ENCODE measurements at places on chromosomes 2 and 18.

DNA sequence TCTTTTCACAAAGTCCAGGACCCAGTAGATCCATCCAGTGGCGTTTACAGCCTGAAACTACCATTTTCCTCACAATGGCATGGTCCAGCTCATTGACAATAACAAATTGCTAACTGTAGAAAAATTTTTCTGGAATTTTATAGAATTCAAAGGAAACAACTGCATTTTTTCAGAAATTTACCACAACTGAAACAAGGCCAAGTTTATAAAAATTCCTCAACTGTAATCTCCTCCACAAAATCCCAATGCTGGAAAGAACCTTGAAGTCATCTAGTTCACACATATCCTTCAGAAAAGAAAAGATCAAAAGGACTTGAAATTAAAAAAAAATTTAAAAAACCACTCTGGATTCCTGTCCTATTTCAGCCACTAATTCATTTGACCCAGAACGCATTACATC, 226.0 kb upstream of the CTAGE1 start:
- no peak overlapping the region for H3K4me3 ChIP-seq
- no peaks in the 10 kb centered on the region for H3K36me3 ChIP-seq
- no peak for DNase-seq
- no peak overlapping the region for H3K27ac ChIP-seq
- H3K4me1 ChIP-seq: no peaks in the 10 kb centered on the region
- H3K27me3 ChIP-seq: no peaks in the 10 kb centered on the region

GRCh38 chr18:59062643-59063006, 77.1 kb upstream of the SEC11C start:
- no peaks in the 10 kb centered on the region for H3K36me3 ChIP-seq
- no peak overlapping the region for H3K27ac ChIP-seq
- no peaks in the 10 kb centered on the region for H3K4me1 ChIP-seq
- no peak for DNase-seq
- no peaks in the 10 kb centered on the region for H3K27me3 ChIP-seq

DNA sequence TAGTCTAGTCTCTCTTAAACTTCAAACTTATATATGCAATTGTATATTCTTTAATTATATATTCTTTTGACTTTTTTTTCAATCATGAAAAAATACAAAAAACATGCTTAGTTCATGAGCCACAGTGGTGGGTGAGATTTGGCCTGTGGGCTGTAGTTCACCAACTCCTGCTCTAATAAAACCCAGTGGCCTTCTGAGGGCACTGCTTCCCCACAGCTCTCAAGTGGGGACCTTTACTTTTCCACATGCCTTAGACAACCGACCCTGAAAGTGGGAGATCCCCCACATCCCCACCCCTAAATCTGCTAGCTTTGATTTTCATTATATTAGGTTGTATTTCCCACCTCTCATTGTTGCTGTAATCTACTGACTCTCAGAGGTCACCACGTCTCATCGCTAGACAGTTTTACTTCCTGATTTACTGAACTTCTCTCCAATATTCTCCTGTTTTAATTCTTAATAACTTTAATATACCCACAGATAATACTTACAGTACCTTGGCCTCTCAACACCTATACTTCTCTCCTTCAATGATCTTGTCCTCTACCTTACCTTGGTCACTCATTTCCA, 57.3 kb downstream of the ROCK1 start:
- H3K27me3 ChIP-seq: no peaks in the 10 kb centered on the region
- peaks cover 2% of the 10 kb centered on the region for H3K36me3 ChIP-seq
- peaks cover 14% of the 10 kb centered on the region for H3K4me1 ChIP-seq
- H3K27ac ChIP-seq: no peak overlapping the region

DNA sequence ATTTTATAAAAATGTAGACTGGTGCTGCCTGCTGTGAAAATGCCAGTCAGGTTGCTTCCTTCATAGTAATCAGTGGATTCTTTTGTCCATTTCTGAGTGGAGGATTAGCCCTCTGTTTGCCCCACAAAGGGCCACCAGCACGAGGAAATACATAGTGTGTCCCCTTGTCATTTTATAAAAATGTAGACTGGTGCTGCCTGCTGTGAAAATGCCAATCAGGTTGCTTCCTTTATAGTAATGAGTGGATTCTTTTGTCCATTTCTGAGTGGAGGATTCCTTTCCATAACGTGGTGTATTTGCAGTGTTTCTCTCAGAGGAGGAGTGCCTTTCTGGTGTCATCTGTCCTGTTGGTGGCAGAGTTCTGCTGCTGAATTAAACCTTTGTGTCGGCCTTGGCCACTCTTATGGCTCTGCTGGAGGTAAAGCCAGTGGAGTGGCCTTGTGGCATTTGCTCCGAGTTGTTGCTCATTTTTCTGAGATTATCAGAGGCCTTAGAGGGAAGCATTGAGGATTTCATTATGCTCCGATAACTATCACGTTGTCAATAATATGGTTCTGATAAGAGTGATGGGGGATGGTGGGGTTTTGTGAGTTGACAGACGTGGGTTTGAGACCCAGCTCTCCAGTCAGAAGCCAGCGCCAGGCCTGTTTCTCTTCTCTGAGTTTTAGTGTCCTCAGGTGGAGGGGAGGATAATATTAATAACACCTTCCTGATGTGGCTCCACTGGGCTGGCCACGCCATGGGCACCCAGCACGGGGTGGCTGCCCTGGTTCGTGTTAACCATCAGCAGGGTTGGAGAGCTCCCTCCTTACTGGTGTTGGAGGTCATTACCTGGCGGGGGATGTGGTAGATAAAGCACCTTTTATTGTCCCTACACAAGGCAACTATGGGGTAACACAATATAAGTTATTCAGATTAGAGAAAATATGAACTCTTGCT, 96.6 kb downstream of the NEDD4L start:
- no peak overlapping the region for H3K4me3 ChIP-seq
- no peaks in the 10 kb centered on the region for H3K27me3 ChIP-seq
- H3K4me1 ChIP-seq: peaks cover under 1% of the 10 kb centered on the region
- DNase-seq: no peak

DNA sequence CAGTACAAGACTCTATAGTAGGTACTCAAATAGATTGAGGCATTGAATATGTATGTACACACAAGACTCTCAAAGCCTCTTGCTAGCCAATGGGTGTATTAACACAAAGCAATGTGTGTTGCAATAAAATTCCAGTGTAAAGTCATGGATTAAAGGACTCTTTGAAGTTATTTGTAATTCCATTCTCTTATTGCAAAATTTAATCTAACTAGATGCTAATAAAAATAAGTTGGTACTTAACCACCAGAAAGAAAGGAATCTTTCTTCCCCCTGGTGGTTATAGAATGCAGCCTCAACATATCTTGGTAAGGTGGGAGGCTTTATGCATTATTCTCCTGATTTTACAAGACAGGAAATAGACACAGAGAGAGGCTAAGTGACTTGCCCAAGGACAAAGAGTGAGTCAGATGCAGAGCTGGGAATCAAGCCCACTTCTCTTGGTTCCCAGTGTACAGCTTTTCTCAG, 18.0 kb downstream of the LRP1B start:
- H3K4me3 ChIP-seq: no peak overlapping the region
- H3K36me3 ChIP-seq: no peaks in the 10 kb centered on the region
- H3K27ac ChIP-seq: no peak overlapping the region
- no peak for DNase-seq
- H3K4me1 ChIP-seq: no peaks in the 10 kb centered on the region

DNA sequence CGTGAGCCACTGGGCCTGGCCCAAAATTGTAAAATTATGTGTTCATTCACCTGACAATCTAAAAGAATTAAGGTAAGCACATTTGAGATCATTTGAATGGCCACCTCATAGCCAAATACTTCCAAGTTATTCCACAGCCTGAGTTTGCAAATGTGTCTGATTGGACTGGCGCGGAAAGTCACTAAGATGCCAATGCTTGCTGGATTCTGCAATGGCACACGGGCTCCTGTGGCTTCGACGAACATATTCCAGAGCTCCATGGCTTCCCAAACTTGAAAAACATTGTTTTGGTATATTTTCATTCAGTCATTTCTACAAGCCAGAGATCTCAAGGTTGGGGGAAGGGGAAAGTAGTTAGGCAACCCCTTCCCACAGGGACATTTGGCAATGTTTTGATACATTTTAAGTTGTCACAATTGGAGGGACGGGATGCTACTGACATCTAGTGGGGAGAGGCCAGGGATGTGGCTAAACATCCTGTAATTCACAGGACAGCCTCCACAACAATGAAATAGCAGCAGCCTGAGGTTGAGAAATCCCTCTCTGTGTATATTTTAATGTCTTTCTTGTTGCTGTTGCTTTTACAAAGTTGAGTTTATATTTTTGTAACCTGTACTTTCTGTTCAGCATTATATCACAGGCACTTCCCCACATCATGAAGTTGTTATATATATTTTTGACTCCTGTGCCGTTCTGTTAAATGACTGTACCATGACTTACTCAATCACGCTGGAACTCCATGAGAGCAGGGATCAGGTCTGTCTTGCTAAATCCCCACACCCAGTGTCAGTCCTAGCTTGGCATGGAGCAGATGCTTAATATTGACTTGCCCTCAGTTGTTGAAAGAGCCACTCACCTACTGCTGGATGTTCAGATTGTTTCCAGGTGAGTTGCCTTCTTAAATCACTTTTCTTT, 56.9 kb downstream of the COL4A4 start:
- H3K27ac ChIP-seq: no peak overlapping the region
- H3K4me3 ChIP-seq: no peak overlapping the region
- no peaks in the 10 kb centered on the region for H3K4me1 ChIP-seq
- no peaks in the 10 kb centered on the region for H3K27me3 ChIP-seq
- H3K36me3 ChIP-seq: no peaks in the 10 kb centered on the region

DNA sequence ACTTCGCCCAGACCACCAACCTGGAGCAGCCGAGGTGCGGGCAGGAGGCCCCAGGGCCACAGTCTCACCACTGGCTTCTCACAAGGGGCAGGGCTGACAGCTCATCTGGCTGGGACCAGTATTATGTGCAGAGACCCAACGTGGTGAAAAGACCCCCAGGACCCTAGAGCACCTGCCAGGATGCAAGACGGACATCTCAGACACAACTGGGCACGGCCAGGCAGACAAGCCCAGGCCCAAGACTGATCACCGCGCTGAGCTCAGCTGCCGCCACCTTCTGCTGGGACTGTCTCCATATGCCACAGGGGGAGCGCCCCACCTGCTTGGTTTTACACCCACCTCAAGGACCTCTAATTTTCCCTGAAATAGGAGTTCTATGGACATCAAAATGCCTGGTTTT, 23.2 kb downstream of the HDAC4 start:
- peaks cover 14% of the 10 kb centered on the region for H3K4me1 ChIP-seq
- no peak overlapping the region for H3K4me3 ChIP-seq
- no peak overlapping the region for H3K27ac ChIP-seq
- no peak for DNase-seq

GRCh38 chr2:144259332-144259731, 260.6 kb downstream of the ZEB2 start:
- H3K4me3 ChIP-seq: no peak overlapping the region
- no peak for DNase-seq
- H3K36me3 ChIP-seq: no peaks in the 10 kb centered on the region
- no peak overlapping the region for H3K27ac ChIP-seq
- no peaks in the 10 kb centered on the region for H3K27me3 ChIP-seq

DNA sequence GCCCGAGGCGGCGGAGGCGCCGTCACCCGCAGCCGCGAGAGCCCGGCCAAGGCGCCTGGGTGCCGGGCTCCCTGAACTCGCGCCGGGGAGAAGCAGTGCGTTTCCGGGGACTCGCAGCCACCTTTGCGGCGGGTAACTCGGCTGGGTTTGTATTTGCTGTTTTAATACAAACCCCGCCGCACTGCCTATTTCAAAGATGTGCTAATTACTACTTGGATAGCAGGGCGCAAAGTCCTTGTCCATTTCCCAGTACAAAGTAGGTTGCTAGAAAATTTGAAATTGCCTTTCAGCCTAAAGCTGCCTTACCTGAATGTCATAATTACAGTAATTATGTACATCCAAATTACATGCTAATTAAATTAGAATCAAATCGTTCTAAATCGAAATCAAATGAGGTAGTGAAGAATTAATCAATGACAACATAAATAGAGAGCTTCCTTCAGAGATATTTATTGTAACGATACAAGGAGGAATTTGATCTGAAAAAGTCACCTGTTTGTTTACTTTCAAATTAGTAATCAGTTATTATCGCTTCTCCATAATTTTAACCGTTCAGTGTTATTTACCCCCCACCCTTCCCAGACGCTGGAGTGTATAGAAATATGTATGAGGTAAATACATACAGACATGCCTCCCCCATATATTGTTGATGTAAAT, 8.1 kb downstream of the SP9 start:
- no peak for DNase-seq
- no peaks in the 10 kb centered on the region for H3K36me3 ChIP-seq
- peaks cover 93% of the 10 kb centered on the region for H3K27me3 ChIP-seq
- peaks cover 37% of the 10 kb centered on the region for H3K4me1 ChIP-seq

GRCh38 chr18:46814399-46814798, 57.5 kb upstream of the ST8SIA5 start:
- H3K4me3 ChIP-seq: no peak overlapping the region
- no peaks in the 10 kb centered on the region for H3K4me1 ChIP-seq
- H3K27me3 ChIP-seq: no peaks in the 10 kb centered on the region
- no peak overlapping the region for H3K27ac ChIP-seq

GRCh38 chr2:189579585-189580186, 900 bp downstream of the SLC40A1 start:
- no peaks in the 10 kb centered on the region for H3K27me3 ChIP-seq
- DNase-seq: peak; percentile 55
- H3K27ac ChIP-seq: peak overlapping the region; percentile 91
